ENCODE measurements at places on chromosomes 13 and 19.

GRCh38 chr13:67493835-67494234 lies 263.7 kb upstream of the PCDH9 start:
- no peak for DNase-seq

- no peak for DNase-seq
These were observed 96.1 kb downstream of the FRY start for GRCh38 chr13:32127691-32128090.

DNA sequence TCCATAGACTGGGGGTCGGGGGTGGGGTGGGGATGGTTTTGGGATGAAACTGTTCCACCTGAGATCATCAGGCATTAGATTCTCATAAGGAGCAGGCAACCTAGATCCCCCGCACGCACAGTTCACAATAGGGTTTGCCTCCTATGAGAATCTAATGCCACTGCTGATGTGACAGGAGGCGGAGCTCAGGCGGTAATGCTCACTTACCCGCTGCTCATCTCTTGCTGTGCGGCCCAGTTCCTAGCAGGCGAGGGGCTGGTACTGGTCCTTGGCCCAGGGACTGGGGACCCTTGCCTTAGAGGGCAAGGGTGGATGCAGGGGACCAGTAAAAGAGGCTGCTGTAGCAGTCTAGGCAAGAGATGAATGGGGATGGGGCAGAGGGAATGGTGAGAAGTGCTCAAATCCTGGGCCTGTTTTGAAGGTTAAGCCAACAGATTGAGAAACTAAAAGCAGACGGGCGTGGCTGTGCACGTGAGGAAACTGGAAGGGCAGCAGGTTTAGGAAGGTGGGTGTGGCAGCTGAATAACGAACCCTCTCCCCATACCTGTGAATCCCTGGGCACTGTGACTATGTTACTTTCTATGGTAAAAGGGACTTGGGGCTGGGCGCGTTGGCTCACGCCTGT lies 1.5 kb upstream of the ERICH4 start:
- DNase-seq = no peak

GRCh38 chr19:49923055-49924003 lies 5.7 kb upstream of the ATF5 start:
- no peak for DNase-seq

GRCh38 chr13:71876648-71877255 lies 9.7 kb upstream of the DACH1 start:
- DNase-seq = no peak

All from SW 1271 (cell line).